ENCODE measurements at places on chromosomes 3 and 15.

- DNase-seq, result no peak
These were observed 228.9 kb downstream of the CD47 start for GRCh38 chr3:107861904-107862303.

DNA sequence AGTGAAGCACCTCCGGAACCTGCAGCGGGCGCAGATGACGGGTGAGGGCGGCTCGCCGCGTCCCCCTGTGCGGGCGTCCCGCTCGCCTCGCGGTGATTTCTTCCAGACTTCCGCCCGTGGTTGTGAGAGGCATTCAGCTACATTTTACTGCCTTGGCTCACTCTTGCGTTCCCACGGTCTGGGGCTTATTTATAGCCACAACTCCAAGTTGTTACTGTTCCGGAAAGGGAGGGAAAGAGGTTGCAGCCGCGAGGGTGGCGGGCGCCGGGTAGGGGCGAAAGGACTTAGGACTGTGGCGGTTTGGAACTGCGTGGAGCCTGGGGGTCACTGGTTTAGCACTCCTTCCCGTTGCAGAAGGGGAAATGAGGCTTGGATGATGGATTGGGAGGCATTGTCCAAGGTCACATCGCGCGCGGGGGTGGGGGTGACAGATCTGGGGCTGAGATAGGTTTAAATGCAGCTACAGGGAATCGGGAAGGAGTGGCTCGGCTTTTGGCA lies 1.1 kb downstream of the HES1 start:
- DNase-seq, result no peak

DNA sequence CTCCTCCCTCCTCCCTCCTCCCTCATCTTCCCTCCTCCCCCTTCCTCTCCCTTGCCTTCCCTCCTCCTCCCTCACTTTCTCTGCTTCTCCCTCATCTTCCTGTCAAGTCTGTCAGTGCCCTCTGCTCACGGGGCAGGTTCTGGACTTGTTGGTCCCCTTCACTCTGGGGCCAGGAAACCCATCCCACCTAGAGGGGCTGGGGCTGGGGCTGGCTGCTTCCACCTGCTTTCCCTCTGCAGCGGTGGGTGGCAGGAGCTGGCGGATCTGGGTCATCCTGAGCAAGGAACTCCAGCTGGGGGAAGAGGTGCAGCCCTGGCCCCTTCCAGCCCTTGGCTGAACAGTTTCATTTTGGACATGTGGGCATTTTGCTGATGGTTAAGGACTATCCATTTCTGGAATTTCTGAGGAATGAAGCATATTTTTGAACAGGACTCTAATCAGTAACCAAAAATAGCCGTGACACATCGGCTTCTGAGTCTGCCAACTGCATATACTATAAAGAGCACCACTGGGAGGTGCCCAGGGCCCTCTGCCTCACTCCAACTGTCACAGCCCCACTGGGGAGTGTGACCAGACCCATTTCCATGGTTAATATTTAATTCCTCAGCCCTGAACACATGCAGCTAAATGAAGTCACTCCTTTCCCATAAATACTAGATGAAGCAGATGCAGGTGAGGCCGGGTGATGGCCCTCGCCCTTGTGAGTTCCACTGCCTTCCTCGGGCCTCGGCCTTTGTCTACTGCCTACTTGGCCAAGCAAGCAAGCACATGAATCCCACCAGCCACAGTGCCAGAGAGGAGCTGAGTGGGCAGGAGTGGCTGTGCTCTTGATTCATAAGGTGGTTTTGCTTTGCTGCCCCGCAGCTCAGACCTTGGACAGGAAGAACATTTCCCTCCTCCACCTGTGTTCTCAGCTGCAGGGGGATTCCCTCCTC lies 39.8 kb downstream of the CHDH start:
- no peak for DNase-seq

DNA sequence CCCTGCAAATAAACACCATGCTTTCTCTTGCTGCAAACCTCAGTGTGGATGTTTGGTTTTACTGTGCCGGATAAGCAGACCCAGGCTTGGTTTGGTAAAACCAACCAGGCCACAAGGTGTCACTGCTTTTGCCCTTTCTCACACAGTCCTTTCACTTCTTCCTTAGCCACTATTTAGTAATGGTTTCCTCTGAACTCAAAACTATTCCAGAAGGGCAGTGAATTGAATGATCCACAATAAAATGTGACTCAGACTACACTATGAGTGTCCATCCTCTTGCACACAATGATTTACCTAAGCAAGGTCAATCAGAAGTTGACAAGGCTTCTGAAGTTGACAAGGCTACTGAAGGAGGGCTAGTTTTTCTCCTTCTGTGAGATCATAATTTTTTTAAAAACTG lies 552.4 kb upstream of the CCDC54 start:
- no peak for DNase-seq

DNA sequence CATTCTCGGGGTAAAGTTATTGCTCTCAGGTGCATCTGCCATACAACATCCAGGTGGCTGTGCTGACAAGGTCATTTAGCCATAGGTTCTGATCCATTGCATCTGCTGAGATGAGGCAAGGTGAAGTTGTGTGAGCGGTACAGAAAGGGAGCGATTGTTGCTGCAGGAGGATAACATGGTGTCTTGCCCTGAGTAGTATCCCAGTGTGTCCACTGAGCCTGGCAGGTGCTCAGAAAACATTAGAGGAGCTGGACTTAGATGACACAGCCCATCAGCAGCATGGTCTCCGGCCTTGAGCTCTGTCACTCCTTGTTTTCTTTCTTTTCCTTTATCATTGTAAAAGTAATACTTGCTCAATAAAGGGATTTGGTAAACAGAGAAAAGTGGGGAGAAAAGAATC lies 161.1 kb upstream of the ATP10A start:
- DNase-seq, result no peak

DNA sequence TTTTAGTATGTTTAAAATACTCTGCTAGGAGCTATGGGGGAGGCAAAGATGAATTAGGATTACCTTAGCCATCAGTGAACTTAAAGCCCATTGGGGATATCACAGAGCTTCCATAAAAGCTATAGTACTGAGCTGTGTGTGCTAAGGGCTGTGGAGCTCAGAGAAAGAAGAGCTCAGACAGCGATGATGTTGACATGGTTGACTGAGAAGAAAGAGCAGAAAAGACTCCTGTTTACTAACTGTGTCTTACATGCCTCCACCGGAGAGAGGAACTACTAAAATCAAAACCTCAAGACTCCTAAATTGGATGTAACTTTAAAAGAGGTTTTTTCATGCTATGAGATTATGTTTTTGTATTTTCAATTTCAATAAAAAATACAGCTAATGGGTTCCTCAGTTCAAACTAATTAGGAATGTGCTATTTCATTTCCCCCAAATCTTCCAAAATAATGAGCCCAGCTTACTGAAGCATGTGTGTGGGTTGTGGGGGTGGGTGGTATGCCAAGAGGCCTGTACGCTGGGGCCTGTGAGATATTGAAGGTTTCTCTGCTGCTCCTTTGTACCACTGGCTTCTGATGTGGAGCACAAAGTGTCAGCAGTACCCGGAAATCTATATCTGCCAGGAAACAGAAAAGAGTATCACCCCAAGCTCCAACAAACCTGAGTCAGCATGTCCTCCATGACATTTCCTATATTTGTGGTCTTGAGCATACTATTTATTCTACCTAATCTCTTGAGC lies 22.7 kb downstream of the DGKG start:
- DNase-seq, result no peak

DNA sequence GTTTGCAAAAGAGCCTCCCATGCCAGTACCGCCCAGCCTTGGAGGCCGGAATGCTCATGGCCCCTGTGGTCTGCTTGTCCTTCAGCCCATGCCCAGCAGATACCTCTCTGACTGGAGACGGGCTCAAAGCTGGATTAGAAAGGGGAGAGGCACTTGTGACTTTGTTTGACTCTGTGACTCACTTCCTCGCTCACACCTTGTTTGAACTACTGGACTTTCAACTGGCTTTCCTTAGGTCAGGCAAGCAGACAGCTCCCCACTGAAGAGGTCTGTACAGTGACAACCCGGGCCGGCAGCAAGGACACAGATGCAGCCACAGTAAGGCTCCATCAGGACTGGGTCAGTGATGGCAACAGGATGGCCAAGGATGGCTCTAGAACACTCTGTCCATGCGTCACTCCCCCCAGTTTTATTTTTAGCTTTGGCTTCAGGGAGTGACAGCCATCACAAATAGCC lies 98.6 kb upstream of the ABHD17C start:
- no peak for DNase-seq

DNA sequence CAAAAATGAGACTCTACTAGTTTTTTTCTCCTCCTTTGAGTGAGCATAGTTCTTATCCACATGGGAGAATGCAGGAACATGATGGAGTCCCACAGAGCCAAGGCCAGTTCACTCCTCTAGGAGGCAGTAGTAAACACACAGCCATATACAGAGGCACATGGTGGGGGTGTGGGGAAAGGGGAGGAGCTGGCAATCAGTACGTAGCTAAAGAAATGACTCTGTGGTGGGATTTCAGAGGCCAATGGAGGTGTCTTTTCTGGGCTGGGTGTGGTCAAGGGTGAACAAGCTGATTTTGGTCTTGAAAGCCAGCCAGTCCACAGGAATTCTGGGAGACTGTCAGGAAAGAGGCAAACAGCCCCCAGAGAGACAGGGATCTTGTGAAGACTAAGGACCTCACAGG lies 6.6 kb upstream of the RAB11A start:
- no peak for DNase-seq

DNA sequence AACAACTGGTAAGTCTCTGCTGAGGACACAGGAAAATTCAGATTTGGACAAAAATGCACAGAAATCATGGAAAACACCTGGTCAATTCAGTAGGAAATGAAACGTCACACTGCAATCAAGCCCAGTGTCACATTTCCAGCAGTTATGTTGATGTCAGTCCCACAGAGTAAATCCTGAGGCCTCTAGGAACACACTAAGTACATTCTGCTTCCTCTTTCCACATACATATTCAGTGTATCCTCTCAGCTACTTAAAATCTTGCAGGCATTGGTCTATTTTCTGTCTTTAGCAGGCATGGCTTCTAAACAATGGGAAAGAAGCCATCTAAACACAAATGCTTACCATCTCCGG lies 207.8 kb downstream of the PLCL2 start:
- no peak for DNase-seq

- no peak for DNase-seq
These were observed 235.7 kb upstream of the ATP10A start for GRCh38 chr15:26098801-26099200.

GRCh38 chr15:57158997-57159668 lies 217.2 kb upstream of the CGNL1 start:
- DNase-seq, result no peak

DNA sequence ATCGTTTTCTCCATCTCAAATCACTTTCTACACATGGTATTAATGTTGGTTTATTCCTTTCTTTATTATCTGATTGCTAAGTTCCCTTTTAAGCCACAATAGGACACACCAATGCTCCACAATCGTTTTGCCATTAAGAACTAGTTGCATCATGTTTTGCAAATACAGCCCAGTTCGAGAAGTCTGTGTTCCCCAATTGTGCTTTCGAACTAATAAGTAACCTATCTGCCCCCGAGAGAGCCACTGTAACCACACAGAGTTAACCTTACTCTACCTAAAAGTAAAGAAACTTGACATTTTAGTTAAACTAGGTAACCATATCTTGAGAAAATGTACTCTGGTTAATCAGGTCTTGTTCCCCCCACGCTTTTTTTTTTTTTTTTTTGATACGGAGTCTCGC lies 39.1 kb downstream of the MAGI1 start:
- DNase-seq, result no peak

DNA sequence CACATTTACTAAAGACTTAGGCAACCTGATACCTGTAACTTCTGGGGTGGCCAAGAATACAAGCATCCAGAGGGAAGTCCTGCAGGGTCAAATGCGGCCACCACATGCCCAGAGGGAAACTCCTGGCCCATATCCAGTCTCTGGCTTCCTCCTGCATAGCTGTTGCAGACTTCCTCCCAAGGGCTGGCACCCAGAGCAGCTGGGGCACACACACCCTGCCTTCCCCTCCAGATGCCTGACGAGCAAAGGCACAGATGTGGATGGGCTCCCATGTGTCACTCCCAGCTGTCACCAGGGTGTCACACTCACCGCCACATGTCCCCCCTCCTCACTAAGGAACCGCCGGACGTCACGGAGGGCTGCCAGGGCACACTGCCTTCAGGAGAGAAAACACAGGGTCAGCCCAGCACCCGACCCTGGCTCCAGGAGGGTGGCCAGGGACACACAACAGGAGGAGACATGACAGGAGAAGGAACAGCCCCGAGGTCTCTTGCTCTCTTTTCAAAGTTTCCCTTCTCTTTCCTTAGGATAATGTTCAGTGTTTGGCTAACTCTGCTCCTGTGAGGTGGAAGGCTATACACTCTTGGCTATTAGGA lies 13.2 kb downstream of the PFKFB4 start:
- no peak for DNase-seq

- no peak for DNase-seq
These were observed 8.4 kb downstream of the ACSBG1 start for GRCh38 chr15:78225783-78226541.

DNA sequence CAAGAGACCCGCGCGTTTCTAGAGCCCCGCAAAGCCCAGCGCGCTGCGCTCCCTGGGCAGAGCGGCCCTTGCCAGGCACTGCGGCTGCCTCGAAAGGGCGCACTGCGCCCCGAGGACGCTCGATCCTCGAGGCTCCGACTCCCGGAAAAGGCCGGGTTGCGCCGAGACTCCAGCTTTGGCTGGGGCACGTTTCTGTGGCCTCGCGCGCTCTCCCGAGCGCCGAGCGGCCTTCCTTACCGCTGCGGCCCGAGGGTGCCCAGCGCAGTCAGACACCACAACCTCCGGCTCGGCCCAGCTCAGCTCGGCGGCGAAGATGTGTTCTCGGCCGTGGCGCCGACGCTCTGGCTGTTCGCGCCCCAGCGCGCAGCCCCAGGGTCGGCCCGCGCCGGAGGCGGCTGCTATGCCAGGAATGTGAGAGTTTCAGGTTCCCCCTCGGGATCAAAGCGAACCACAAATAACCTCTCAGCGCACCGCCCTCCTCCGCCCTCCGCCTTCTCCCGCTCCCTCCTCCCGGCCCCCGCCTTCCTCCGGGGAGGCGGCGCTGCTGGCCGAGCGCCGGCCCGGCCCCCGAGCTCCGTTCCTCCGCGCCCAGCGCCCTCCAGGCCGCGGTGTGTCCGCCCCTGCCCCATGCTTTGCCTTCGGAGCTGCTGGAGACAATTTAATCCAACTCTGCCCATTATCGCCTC lies at the start of gene AMOTL2:
Gene AMOTL2, minus strand, starts transcription at position 343 of the 686 bp plus-strand sequence. CDS start 3,014 bp downstream, outside the sequence.
- no peak for DNase-seq

GRCh38 chr3:183489455-183490210 lies 61.2 kb upstream of the MCF2L2 start:
- DNase-seq, result no peak

- DNase-seq, result no peak
These were observed 120.0 kb downstream of the ATP1B3 start for GRCh38 chr3:141996437-141996836.

- no peak for DNase-seq
These were observed 1.0 kb downstream of the TSC22D2 start for GRCh38 chr3:150409125-150409511.

GRCh38 chr3:133592843-133593242 lies 19.4 kb downstream of the CDV3 start:
- DNase-seq, result no peak

Measured in stimulated activated CD8-positive, alpha-beta memory T cell treated with anti-CD3 and anti-CD28 coated beads, Interleukin-4, amount 100 ng/mL, for 1 hour (primary cell).